NCI-H1417 (cell line): ENCODE measurements at places on chromosomes 16 and 17.

DNA sequence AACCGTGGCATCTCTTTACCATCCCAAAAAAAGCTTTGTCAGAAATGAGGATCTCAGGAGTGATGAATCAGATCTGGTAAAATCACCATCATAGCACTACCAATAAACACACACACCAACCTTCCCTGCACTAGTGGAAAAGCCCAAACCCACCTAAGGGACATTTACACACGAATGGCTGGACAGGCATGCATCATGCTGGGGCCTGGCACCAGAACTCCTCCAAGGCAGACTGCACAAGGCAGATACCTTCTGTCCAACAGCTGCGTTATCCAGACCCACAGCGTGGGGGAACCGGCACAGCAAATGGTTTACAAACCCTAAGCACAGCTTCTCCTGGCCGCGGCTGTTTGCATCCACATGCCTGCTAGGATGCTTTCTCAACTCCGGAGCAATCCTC is 2.8 kb downstream of the ASIC2 start:
- no peak for DNase-seq

- DNase-seq: peak; percentile 66
These were observed 34.9 kb downstream of the USP31 start for GRCh38 chr16:23114131-23114904.

DNA sequence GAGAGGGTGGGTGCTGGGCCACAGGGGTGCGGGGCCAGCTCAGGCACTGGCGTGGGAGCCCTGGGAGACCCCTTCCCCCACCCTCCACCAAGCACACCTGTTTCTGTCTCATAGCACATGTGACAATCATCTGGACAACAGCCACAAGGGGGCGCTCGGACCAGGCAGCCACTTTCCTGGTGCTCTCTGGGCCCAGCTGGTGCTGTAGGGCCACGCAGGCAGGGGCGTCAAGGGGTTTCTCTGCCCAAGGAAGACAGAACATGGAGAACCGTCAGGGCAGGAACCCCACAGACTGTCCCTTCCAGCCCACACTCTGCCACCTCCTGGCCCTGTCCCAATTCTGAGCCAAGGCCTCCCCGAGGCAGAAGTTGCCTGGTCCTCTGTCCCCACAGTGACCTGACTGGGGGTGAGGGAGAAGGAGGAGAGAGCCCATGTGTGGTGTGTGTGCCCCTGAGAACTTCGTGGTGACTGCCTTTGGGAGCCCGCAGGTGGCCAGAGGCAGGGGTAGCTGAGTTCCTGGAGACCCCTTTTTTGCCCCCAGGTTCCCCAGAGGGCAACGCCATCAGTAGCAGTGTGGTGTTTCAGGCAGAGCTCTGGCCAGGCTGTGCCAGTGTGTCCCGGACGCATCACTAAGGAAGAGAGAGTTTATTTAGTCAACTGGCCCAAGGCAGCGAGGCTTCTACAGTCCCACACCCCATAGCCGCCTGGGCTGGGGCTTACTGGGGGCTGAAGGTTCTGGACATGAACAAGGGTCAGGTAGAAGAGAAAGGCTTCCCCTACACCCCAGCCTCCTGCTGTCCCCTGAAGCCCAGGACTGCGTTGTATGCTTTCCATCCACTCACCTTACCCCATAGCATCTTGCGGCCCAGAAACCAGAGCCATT is 3.1 kb upstream of the SETD6 start:
- DNase-seq: peak; percentile 13

DNA sequence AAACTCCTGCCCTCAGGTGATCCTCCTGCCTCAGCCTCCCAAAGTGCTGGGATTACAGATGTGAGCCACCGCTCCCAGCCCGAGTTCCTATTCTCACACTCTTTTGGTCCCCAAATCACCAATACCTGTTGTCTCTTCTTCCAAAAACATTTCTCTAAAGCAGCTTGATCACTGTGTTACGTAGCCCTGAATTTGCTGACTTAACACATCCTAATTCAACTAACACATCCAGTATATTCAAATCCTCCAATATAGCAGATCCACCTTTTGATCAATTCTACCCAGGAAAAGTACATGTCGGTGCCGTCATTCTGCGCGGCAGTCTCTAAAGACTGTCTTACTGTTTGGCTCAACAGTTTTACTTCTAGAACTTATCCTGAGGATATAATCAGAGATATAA is 191.3 kb downstream of the ZNF18 start:
- DNase-seq: no peak

- peak; percentile 37 for DNase-seq
These were observed 4.0 kb downstream of the BAIAP3 start for GRCh38 chr16:1337486-1337885.

- DNase-seq: no peak
These were observed 25.8 kb downstream of the LITAF start for GRCh38 chr16:11560701-11561453.

- DNase-seq: no peak
These were observed 23.4 kb upstream of the METRNL start for GRCh38 chr17:83055911-83056582.

GRCh38 chr16:69931631-69932030 is 19.5 kb upstream of the CLEC18A start:
- DNase-seq: no peak

DNA sequence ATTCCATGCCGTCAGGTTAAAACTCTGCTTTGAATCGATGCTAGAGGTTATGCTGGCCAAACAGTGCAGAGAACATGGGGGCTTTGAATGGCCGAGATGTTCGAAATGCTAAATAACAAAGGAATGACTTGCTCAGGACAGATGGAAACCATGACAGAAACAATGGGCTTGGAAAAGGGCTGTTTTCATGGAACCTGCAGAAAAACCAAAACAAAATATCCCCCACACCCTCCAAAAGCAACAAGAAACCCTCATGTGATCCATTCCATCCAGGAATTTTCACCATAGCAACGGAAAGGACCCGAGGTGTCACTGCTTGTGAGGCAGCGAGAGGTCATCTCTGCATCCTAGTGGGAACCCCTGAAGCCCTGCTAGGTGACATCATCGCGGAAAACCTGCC is 25.5 kb downstream of the GPRC5B start:
- DNase-seq: no peak
